Cerebellar nuclear complex (tissue), 1 donor: ENCODE measurements at places on chromosomes 6 and 20.

DNA sequence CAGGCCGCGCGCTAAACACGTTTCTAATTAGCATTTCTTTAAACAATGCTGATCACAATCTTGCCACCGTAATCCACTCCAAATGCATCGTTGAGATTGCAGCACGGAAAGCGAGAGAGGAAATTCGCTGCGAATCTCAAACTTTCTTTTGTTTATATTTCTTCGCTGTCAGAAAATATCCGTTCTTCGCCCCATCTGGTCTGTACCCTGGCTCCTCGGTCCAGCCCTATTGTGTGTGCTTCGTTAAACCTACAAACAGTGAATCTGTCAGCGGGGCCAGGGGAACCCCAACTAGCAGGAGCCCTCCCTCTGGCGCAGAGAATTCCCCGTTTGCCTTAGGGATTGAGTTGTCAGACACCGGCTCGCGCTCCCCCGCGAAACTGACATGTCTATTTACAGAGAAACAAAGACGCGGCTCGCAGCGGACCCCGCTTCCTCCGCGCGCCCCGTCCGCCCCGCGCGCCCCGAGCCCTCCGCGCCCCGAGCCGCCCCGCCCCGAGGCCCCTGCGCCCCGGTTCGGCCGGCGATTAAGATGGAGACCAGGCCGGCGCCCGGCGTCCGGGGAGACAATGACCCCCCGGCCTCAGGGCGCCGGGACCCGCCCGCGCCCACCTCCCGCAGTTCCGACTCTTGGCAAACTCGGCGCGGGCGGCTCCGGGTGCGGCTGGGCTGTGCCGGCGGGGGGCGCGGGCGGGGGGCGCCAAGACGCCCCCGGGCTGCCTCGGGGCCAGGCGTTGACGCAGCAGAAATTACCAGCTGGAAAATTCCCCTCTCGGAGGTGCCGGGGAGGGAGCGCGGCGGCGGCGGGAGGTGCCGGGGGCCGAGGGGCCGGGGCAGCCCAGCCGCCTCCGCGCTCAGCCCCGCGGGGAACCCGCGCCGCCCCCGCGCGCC lies 874 bp downstream of the ZBTB46 start:
- no peak for DNase-seq

GRCh38 chr20:42556575-42556974 lies 633.1 kb downstream of the PTPRT start:
- DNase-seq = no peak

- DNase-seq = no peak
These were observed 1361.8 kb upstream of the CITED2 start for GRCh38 chr6:140736231-140736630.

- no peak for DNase-seq
These were observed 108.5 kb downstream of the MANEA start for GRCh38 chr6:95685822-95686221.

GRCh38 chr20:18585134-18585533 lies 2.7 kb upstream of the DTD1 start:
- DNase-seq = no peak

DNA sequence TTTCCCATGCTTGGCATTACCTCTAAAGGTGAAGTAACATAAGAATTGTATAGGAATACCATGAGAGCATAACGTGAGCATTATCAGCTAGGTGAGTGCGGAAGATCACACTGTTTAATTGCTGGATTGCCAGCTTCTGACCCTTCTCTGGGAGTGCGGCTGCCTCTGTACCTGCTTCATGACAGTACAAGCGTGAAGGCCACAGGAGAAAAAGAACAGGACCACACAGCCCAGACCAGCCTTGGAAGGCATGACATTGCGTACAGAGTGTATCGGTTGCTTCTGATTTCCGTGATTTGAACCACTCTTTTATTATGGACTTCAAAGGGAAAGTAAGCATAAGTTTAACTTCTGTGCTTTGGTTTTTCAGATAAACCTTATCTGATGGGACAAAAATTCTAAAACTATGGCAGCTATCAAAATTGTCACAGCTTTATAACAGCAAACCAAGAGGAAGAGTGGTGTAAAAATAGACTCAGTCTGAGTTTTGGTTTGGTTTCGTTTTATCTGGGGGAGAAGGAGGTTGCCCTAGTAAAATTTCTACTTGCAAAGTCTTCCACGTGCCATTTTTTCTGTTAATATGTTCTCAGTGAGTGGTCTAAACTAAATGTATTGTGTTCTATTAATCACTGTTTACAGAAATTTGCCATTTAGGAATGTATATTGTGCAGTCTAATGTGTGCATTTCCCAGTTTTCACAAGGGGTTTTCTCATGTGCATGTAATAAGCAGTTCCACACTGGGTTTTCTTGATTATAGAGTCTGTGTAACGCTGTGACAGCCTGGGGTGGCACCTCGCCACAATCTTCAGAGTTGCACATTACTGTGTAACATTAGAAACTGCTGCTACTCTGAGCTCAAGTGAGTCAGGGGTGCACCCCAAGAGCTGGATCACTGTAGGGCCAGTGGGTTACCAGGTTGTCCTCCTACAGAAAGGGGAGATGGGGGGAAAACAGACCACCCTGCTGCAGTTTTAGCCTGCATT lies 97.3 kb downstream of the RPP40 start:
- DNase-seq = no peak

DNA sequence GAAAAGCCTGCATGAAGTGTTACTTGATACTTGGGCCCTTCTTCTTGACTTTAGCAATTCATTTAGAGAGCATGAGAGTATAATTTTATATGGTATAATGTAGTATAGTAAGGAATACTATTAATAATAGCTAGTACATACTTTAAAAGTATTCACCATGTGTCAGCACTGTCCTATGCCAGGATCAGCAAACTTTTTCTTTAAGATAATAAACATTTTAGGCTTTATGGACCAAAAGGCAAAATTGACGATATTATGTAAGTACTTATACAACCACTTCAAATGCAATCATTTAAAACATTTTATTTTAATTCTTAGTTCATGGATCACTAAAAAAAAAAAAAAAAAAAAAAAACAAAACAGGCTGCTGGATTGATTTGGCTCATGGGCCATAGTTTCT lies 163.9 kb downstream of the IBTK start:
- no peak for DNase-seq

GRCh38 chr6:151148111-151148510 lies 91.7 kb upstream of the AKAP12 start:
- DNase-seq = peak; percentile 71

DNA sequence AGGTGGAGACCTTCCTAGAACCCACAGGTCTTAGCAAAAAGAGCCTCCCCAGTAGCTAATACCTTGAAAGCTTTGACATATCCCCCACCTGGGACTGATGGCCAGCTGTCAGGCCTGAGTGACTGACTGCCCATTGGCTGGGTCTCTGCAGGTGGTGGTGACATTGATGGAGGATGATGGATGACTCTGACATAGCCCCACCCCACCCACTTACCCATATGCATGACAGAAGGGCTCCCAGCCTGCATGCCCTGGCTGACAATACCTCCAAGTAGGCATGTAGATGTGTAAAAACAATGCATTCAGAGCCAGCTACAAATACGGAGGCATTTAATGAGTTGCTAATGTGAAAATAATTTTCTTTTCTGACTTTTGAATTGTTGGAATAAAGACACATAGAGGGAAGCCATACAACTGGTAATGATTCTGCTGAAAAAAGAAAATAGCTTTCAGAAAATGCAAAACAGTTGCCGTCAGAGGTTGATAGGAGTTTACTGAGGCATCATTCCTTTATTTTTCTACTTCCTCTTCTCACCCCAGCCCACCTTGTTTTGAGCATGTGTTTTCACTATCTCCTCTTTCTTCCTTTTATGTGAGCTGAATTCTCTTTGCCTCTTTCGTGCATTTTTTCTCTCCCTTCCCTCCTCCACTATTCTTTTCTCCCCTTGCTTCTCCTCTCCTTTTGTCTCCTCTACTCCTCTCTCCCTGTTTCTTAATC lies 70.6 kb downstream of the OLIG3 start:
- DNase-seq = no peak

DNA sequence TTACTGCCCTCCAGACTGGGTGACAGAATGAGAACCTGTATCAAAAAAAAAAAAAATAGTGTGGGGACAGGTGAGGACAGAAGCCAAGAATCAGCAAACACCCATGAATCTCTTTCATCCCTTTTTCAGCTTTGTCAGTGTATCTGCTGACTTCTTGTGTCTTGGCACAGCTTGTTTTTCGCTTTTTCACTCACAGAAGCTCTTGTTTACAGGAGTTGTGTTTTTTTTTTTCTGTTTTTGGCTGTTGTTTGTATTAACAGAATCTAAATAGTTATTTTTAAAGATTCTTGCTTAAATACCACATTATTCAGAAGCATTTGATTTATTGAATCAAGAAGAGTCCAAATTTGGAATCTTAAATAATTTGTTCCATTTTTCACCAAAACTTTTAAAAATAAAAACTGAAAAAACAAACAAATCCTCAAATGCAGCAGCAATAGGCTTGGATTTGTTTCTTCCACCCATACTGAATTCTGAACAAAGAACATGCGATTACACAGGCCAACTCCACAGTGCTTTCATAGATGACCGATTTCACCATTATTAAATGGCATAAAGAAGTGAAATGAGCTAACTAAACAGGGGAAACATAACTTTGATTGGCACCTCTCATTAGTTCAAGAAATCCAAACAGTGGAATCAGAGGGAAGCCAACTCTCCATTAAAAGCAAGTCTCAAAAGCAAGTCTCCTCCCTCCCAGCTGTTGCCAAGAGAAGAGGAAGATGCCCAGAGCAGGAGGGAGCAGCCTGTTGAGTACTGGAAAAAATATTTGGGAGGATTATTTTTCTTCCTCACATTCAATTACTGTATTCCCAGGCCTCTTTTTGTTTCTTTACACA lies 27.2 kb upstream of the GPR63 start:
- no peak for DNase-seq

DNA sequence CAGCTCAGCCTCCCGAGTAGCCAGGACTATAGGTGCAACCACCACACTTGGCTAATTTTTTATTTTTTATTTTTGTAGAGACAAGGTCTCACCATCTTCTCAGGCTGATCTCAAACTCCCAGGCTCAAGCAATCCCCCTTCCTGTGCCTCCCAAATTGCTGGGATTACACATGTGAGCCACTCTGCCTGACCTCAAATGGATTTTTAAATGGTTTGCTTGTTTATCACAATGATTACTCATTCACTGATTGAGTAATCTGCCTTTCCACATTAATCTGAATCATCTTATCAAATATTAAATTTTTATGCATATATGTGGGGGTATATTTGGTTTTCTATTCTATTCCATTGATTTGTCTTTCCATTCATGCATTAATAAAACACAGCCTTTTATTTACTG lies 9.4 kb upstream of the KHDC1L start:
- DNase-seq = no peak

DNA sequence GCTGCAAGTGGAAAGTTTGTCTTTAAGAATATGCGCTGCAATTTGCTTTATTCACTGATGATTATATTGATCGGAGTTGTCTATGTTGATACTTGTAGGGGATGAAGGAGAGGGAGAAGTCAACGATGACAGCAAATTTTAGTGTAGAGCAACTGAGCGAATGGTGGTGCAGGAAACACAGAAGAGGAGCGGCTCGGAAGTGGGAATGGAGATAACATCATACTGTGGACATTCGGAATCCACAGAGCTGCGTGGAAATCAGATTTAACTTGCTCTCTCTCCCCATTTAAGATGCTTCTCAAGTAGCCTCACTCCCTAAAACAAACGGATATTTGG lies 722 bp upstream of the TMEM14B start:
- DNase-seq = no peak

DNA sequence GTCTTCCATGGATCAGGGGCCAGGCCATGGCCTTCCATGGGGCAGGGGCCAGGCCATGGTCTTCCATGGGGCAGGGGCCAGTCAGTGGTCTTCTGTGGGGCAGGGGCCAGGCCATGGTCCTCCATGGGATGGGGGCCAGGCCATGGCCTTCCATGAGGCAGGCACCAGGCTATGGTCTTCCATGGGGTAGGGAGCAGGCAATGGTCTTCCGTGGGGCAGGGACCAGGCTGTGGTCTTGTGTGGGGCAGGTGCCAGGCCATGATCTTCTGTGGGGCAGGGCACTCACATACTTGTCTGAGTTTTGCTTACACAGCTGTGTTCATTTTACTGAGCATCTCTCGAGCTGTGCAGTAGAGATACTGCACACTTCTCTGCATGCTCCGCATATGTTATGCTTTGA lies 57.3 kb upstream of the THBS2 start:
- DNase-seq = no peak

- DNase-seq = no peak
These were observed 40.5 kb upstream of the PLCB4 start for GRCh38 chr20:9028419-9028818.

DNA sequence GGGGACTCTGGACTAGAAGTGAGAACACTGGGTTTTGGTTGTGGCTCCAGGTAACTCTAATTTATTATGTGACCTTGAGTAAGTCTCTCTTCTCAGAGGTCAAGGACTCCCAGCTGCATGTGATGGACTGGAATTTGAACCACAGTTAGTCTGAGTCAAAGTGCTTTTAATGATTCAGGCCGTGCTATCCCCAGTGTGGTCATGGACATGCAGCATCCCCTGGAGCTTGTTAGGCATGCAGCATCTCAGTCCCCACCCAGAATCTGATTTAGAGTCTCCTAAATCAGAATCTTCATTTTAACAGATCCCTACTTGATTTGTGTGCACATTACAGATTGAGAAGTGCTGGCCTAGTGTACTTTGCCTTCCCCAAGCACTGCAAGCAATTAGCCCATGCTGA lies 74.2 kb downstream of the TOX2 start:
- no peak for DNase-seq

DNA sequence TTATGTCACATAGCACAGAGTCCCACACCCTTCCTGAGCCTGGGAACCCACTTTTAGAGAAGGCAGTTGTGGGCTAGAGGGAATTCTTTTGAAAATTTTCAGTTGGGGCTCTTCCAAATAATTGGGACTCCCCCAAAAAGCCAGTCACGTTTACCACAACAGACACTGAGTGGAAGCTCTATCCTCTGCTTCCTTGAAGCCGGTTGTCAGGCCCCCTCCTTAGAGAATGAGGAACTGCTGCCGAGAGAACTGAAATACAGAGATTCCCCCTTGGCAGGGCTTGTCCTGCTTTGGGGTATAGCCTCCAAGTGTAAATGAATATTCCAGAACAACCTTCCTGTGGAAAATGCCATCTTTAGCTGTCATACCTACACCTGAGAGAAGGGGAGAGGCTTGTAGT lies 2.7 kb upstream of the JAG1 start:
- DNase-seq = no peak

GRCh38 chr6:83183082-83183828 lies 9.8 kb downstream of the PGM3 start:
- no peak for DNase-seq
